ENCODE measurements at places on chromosomes 1 and 21. TPM values are rescaled to one million over a fixed set of nuclear protein-coding genes. Genes with fewer than 3 reads are reported as not detected.

- DNase-seq, result no peak
Measured at GRCh38 chr1:115168026-115168425, 78.7 kb upstream of the TSPAN2 start.

UBR4 gene
- total RNA-seq, result 139 TPM

BCAS2 gene
- total RNA-seq, result 12.4 TPM

MNDA gene
- 1.1 TPM for total RNA-seq

DNA sequence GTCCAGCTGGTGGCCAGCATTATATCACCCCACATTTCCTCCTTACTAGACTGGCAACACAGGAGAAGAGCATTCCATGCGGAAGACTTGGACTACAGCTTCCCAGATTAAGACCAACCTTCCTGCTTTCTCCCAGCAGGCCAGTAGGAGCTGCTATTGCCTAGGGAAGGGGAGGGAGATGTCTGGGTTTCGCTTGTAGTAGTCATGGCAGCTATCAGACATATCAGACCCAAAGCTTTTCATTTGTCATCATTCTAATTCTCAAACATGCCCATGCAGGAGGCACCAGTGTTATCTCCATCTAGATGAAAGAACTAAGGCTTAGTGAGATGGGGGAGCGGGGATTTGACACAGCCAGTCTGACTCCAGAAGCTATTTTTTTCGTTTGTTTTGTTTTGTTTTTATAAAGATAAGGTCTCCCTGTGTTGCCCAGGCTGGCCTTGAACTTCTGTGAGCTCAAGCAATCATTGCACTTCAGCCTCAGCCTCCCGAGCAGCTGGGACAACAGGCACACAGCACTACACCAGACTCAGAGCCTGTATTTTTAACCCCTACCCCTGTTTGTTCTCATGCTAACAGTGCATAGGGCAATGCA, 4.5 kb downstream of the PLA2G2A start:
- peak; percentile 67 for DNase-seq

DNA sequence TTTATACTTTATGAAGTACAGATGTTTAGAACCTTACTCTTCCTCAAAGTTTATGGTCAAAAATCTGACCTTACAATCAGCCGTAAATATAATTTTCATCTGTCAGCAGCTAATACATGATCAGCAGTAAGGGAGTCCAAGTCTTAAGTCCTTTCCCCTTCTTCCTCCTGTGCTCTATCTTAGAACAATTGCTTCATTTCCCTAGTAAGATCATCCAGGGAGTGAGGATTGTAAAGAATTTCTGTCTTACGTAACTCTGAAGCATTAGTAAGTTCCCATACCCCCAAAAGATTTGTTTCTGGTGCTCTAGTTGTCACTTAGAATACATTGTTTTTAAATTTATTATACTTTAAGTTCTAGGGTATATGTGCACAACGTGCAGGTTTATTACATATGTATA, 2.1 kb downstream of the SETDB1 start:
- DNase-seq, result no peak

- no peak for DNase-seq
Measured at GRCh38 chr1:226199971-226200370, 13.4 kb upstream of the ACBD3 start.

KMO gene
- total RNA-seq, result 0.81 TPM

DNA sequence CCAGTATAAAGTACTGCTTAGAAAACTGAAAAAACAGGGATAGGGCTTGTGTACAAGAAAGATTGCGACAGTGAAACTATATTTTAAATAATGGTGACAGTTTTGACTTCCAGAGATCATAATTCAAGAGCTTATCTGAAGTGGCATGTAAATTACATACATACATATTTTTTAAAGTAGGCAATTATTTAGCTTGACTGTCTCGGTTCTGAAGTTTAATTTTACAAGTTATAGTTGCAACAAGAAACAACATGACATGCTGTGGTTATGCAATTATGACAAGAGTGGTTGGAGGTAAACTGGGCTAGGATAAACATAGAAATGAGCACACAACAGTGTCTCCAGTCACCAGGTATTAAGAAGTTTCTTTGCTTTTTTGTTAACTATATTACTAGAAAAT, 4.1 kb downstream of the C1orf21 start:
- peak; percentile 22 for DNase-seq

TIE1 gene
- total RNA-seq, result 47.7 TPM

CRNN gene
- not detected for total RNA-seq

- no peak for DNase-seq
Measured at GRCh38 chr1:228793032-228793431, 57.8 kb downstream of the RHOU start.

TMEM240 gene
- 1.1 TPM for total RNA-seq

DNA sequence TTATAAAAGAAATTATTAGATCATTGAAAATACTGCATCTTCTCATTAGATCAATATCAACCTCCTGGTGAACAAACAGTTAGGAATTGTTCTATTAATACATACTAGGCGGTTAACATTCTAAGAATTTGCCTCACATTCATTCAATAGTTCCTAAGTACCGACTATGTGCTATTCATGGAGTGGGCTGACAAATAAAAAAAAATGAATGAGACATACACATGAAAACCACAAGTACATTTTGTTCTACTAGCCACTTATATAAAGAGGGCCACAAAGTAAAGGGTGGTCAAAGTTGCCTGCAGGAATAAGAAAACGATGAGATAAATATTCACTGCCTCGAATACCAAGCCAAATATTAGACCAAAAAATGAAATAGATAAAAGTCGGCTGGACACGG, 294.4 kb downstream of the SDCCAG8 start:
- DNase-seq, result no peak

CLCA4 gene
- not detected for total RNA-seq

DNA sequence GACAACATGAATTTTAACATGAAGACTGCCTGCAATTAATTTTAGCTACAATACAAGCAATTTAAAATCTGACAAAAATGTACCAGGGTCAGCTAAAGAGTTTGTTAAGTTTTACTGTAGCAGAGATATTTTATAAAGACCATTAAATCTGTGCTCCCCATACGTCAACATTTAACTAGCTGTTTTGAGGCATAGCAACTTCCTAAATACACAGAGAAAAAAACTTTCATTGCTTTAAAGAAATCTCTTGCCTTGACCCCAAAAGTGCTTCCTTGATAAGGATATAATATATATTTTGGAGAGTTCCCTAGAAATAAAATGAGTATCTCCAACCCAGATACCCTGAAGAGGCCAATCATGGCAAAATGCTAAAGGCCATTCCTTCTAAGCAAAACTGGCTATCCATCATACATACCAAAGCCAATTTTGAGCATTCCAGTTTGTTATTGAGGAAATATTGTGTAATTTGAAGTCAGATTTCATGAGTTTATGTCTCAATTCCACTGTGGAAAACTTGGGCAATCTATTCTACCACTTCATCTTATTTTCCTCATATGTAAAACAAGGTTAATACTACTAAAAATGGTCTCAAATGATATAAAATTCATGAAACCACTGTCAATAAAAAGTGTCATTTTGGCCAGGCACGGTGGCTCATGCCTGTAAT, 19.1 kb downstream of the ASPM start:
- DNase-seq, result no peak

GRCh38 chr1:201896951-201897391, 8.3 kb downstream of the SHISA4 start:
- DNase-seq, result no peak

- peak; percentile 12 for DNase-seq
Measured at GRCh38 chr1:117556341-117556740, 49.5 kb upstream of the TENT5C start.

- DNase-seq, result no peak
Measured at GRCh38 chr1:165369255-165369848, 12.8 kb upstream of the LMX1A start.

DNA sequence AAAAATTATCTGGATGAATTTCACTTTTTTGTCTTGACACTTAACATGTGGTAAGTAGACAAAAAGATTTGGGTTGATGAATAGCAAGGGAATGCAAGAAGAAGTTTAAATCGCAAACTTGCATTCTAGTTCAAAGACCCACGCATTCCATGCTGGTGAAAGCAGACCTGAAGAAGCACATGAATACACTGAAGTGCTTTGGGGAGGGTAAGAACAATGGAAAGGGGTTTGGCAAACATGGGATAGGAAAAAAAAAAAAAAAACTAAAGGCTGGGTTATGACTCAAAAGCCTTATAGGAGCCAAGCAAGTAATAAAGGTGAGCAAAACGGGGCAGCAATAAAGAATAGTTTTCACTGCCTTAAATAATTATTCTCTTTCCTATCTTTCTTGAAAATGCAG, 450.2 kb downstream of the LMO4 start:
- DNase-seq, result no peak

DNA sequence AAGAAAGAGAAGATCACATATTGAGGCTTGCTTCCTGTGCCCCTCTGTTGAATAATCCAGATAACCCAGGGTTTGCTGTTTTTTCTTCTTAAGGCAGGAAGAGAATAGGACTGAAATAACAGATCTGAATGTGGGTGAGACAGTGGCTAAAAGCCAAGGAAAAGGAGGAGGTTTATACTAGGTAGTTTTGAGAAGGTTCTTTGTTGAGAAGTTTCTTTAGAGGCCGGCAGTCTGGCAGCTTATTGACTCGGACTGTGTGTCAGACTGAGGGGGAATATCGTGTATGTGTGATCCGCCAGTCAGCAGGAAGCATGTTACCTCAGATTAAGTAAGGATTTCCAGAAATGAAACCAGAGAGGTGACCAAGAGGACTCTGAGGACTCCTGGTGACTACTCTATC, 119.8 kb downstream of the PLA2G4A start:
- DNase-seq, result no peak

RSPH1 gene
- total RNA-seq, result 0.81 TPM

GRCh38 chr21:39009587-39010225, 173.5 kb downstream of the PSMG1 start:
- DNase-seq, result no peak

- DNase-seq, result no peak
Measured at GRCh38 chr1:202621446-202621845, 88.8 kb downstream of the SYT2 start.

- DNase-seq, result no peak
Measured at GRCh38 chr1:33374336-33375105, 53.6 kb upstream of the A3GALT2 start.

GIPC2 gene
- 0.54 TPM for total RNA-seq

DNA sequence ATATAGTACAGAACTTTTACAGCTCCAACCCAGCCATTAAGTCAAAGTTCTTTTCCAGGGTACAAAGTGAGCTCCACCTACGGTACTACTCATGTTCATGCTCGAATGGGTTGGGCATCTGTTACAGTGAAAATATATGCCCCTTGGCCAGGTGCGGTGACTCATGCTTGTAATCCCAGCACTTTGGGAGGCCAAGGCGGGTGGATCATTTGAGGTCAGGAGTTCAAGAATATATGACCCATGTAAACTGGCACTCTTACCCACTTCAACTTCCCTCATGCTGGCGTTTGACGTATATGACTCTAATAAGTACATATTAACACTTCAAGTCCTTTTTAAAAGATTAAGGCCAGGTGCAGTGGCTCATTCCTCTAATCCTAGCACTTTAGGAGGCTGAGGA, 71.3 kb upstream of the PKN2 start:
- DNase-seq, result no peak

- no peak for DNase-seq
Measured at GRCh38 chr1:41758904-41759548, 159.7 kb downstream of the HIVEP3 start.

DNA sequence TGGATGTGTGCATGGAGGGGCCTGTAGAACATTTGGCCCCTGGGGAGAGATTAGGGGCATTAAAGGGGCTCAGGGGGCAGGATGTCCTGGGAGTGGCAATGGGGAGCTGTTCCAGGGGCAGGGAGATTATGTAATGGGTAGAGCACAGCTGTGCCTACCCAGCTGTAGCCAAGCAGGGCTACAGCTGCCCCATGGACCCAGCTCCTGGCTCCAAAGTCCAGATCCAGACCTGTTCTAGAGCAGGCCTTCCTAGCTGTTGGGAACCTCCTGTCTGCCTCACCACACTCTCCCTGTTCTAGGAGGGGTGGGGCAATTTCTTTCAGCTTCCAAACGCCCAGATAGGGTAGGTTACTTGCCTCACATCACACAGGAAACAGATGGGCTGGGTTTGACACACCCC, 5.6 kb downstream of the RPS6KA1 start:
- DNase-seq, result no peak

DNA sequence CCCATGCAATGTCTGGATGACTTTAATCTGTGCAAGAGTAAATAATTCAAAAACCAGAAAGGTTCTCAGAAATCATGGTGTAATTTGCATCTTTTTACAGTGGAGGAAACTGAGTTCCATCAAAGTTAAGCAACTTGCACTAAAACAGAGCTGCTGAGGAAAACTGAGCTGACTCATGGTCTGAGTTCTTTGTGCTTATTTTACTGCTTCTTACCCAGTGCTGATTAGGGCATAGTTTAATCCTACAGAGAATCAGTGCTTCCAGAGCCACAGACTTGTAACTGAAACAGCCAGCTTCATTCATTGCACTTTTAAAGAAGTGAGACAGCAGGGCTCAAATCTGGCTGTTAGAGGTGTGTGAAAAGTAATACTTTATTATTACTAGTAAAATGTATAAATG, 10.9 kb upstream of the RWDD3 start:
- DNase-seq, result no peak

KRTAP19-3 gene
- not detected for total RNA-seq
